ENCODE measurements at places on chromosomes 11 and 22.

- DNase-seq = peak; percentile 38
Observed at GRCh38 chr11:130448416-130449309, at the start of gene ADAMTS15. ADAMTS15 (plus strand) TSS chr11:130448645; CDS start chr11:130448974, 329 bp downstream.

GRCh38 chr11:63404161-63404935, 34.8 kb downstream of the SLC22A9 start:
- DNase-seq = no peak

DNA sequence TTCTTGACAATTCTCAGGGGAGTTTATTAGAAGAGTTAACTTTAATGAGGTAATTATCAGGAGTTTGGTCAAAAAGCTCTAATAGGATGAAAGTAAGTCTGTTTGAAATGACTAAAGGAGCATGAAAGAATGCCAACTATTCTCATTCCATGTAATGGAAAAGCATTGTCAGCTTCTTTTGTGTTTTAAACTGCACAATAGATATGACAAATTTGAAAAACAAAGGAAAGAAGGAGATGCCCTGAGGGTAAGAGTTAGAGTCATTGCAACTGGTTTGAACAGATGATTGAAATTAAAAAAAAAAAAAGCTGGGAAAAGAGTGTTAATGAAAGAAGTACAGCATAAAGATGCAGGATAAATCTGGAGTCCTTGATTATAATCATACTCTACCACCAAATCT, 296.8 kb upstream of the FOLH1 start:
- DNase-seq = no peak

DNA sequence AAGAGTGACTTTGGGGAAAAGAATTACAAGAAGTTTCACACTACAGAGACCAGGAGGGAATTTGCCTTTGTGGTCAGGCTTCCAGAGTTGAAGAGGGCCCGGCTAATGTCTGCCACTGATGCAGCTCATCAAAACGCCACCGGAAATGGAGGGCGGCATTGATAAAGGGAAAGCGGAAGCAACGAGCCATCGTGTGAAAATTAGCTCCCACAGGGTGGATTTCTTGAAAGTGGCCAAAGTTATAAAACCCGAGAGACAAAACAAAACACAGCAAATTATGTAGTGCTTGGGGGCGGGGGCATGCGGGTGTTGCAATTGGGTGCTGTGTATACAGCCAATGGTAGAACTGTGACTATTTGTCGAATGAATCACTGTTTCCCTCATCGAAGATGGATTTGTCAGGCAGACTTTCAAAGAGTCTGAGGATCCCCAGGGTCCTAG, 113.0 kb downstream of the ADAMTS15 start:
- DNase-seq = no peak

DNA sequence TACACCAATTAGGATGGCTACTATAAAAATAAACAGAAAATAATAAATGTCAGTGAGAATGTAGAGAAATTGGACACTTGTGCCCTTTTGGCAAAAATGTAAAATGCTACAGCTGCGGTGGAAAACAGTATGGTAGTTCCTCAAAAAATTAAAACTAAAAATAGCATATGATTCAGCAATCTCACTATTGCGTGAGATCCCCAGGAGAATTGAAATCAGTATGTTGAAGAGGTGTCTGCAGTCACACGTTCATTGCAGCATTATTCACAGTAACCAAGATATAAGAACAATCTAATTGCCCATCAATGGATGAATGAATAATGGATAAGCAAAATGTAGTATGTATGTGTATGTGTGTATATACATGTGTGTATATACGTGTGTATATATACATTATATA, 6.8 kb downstream of the OR52N2 start:
- no peak for DNase-seq

GRCh38 chr11:44379141-44380008, 69.4 kb upstream of the ALX4 start:
- DNase-seq = no peak

GRCh38 chr11:8261291-8261690, 2.4 kb downstream of the LMO1 start:
- DNase-seq = no peak

DNA sequence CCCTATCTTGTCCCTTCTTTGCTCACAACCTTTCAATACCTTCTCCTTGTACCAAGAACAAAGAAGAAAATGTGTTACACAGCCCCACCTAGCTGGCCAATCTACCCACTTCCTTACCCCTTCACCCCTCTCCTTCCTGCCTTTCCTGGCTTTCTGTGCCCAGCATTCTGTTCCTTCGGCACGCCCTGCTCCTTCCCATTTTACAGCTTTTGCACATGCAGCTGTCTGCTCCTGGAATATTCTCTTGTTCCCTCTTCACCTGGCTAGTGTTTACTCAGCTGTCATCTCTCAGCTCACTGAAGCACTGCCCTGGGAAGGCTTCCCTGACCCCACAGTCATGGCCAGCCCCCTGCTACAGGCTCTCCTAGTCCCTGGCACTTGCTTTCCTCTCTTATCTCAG, 30.7 kb downstream of the SERPINH1 start:
- DNase-seq = no peak

- no peak for DNase-seq
Observed at GRCh38 chr11:61814247-61814957, 2.4 kb downstream of the FADS1 start.

GRCh38 chr11:67996622-67997474, 7.0 kb downstream of the UNC93B1 start:
- peak; percentile 34 for DNase-seq

- no peak for DNase-seq
Observed at GRCh38 chr11:85740481-85741400, 54.7 kb upstream of the CCDC89 start.

GRCh38 chr11:57251491-57252104, 14.5 kb upstream of the APLNR start:
- no peak for DNase-seq

- DNase-seq = no peak
Observed at GRCh38 chr11:46755962-46756361, 36.9 kb downstream of the F2 start.

DNA sequence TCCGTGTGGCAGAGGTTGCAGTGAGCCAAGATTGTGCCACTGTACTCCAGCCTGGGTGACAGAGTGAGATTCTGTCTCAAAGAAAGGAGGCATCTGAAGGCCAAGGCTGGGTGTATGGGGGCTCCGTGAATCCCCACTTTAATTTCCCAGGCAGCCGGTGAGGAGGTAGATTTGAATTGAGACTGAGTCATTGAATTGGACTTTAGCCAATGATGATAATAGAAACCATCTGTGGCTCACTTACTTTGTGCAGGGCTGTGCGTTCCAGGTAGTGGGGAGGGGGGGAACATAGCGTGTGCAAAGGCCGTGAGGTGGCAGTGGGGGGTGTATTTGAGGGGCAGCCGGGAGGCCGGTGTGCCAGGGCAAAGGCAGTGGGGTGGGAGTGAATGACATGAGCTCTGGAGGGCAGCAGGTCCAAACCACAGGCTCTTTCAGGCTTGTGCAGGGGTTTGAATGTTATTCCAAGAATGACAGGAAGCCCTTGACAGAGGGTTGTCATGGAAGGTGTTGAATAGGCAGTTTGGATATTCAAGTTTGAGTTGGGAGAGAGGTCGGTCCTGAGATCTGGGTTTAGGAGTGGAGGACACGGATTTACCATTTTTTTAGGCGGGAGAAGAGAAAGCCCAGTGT, 6.1 kb downstream of the ARHGAP8 start:
- no peak for DNase-seq

GRCh38 chr11:93573184-93573583, 30.0 kb upstream of the SMCO4 start:
- no peak for DNase-seq

DNA sequence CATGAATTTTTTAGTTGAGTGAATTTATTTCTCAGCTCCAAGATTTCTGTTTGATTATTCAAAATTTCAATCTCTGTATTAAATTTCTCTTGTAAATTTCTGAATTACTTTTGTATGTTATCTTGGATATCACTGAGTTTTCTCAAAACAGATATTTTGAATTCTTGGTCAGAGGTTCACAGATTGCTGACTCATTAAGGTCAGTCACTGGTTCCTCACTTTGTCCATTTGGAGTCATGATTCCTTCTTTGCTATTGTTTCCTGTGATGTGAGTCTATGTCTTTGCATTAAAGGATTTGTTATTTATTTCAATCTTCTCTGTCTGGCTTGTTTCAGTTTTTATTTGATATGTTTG, 10.2 kb upstream of the IL17RA start:
- no peak for DNase-seq

- no peak for DNase-seq
Observed at GRCh38 chr11:78572394-78572793, 2.3 kb downstream of the NARS2 start.

- peak; percentile 57 for DNase-seq
Observed at GRCh38 chr11:27472398-27473016, at the start of gene LGR4. LGR4 (minus strand) TSS chr11:27472790; CDS start chr11:27472302, 488 bp downstream.

Measured in stimulated activated CD4-positive, alpha-beta T cell treated with anti-CD3 and anti-CD28 coated beads, TNF-alpha, amount 100 ng/mL, for 48 hours (primary cell).